ENCODE measurements at places on chromosomes 11 and 22.

DNA sequence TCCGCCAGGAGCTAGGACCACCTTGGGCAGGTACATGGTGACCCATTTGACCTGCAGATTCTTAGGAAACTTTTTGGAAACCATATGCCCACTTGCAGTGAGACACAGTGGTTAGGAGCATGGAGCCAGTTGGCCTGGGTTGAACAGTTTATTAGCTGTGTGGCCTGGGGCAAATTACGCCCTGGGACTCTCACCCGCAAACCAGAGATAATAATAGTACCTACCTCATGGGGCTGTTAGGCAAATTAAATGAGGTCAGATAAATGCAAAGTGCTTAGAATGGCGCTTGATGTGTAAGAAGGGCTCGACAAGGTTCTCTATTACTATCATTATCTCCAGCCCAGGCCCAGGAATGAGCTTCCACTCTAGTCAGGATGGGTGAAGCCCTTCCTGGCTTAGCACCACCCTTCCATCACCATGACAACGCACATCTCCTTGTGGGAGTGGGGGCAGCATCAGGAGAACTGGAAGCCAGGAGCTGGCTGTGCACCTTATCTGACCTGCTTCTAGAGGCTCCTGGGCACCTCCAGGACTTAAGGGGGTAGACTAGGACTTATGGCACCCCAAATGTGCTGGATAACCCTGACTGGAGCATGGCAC is 5.1 kb downstream of the SYT12 start:
- DNase-seq, result no peak

- no peak for DNase-seq
Measured at GRCh38 chr11:31687256-31687655, 123.9 kb downstream of the PAX6 start.

GRCh38 chr11:72041364-72042063 is 38.8 kb downstream of the NUMA1 start:
- peak; percentile 32 for DNase-seq

- no peak for DNase-seq
Measured at GRCh38 chr11:102846292-102846691, 2.9 kb upstream of the MMP3 start.

DNA sequence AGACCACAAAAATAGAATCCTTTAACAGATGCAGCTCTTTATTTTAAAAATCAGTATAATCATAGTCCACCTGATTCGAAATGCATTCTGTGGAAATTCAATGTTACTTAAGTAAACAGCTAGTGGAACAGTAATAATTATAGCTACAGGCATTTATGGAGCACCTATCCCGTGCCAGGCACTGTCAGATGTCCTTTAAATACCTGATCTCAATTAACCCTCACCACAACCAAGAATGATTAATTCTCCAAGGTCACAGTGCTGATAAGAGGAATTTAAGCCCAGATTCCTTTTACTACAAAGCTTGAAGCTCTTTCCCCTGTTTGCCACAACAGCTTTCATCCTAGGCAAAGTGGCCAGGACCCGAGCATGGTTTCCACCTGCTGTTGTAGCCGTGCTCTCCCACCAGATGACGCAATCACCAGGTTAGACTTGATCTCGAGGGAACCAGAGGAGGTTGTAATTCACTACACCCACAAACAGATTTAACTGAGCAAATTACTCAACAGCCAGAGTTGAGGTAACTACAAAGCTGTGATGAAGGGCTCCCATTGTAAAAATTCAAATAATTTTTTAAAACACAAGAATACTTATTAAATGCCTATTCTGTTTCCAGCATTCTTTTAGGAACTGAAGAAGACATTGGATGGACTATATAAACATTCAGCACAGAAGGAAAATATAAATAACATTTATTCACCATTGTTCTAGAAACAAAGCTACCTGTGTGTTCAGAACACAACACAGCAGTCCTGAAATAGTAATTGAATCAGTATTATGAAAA is 10.3 kb downstream of the PRDM10 start:
- peak; percentile 52 for DNase-seq

- no peak for DNase-seq
Measured at GRCh38 chr11:65055538-65055937, 2.8 kb downstream of the NAALADL1 start.

DNA sequence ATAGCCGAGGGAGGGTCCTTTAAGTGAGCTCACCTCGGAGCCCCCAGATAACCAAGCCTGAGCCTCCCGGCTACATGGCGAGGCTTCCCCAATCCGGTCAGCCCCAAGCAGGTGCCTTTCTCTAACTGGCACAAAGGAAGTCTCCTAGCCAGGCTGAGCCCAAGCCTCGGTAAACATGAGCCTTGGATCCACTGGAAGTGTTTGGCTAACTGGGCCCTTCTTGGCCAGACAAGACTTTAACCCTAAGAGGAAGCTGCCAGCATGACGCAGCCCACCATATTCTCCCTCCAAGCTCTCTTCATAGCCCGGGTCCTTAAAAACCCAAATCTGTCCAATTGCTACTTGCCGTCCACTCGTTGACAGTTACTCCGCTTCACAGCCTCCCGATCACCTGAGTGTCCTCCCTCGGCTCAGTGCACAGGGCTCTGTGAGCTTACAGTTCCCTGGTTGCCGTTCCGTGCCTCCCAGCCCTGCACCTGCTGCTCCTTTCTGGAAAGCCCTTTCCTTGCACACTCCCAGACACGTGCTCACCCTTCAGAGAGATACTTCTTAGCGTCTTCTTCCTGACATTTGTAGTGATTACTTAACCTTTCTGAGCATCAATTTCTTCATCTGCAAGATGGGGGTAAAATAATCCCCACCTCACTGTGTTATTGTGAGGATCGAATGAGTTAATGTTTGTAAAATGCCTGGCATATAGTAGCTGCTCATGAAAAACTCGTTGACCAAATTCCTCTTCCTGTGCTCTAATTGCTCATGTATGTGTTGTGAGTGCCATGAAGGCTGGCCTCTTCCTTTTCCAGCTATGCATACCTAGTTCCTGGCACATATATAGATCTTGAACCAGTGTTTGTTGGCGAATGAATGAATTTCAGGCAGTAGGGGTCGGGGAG is 25.6 kb downstream of the TXN2 start:
- no peak for DNase-seq

DNA sequence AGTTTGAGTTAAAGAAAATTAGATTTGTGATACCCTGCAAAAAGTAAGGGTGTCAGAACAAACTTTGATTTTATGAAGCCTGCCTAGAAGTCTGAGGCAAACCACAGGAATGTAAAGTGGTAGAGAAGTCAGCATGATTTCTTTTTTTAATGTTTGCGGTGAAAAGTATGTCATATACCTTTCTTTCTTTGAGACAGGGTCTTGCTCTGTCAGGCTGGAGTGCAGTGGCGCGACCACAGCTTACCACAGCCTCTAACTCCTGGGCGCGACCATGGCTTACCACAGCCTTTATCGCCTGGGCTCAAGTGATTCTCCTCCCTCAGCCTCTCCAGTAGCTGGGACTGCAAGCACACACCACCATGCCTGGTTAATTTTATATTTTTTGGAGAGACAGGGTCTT is 4.7 kb downstream of the API5 start:
- DNase-seq, result no peak

DNA sequence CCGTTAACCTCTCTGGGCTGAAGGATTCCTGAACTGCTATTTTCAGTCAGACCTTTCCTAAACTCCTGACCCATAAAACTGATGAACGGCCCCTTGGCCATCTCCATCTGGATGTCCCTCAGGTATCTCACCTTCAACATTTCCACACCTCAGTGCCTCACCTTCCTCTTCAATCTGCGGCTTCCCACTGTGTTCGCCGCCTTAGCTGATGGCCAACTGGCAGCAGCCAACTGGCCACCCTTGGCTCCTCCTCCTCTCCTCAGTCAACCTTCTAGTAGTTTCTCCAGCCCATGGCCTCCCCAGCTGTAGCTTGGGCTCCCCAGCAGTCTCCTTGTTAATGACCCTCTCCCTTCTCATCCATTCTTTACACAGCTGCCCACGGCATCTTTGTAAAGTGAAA is 55.0 kb upstream of the PHOX2A start:
- no peak for DNase-seq

DNA sequence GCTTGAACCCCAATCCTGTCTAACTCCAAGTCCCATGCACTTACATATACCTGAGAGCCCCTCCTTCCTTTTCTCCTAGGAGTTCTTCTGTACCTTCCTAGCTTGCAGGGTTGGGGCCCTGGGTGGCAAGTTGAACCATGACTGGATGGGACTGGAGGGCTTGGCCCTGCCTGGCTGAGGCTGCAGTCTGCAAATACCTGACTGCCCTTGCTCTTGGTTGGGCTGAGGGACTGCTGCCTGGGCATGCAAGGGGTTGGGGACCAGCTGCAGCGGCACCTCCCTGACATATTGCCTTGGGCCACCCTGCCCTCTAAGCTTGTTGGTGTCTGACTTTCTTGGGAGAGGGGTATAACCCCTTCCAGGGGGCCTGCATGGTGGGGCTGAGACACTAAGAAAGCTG is 9.8 kb upstream of the SLC39A13 start:
- DNase-seq, result no peak

- no peak for DNase-seq
Measured at GRCh38 chr11:13902523-13902922, 60.0 kb upstream of the SPON1 start.

DNA sequence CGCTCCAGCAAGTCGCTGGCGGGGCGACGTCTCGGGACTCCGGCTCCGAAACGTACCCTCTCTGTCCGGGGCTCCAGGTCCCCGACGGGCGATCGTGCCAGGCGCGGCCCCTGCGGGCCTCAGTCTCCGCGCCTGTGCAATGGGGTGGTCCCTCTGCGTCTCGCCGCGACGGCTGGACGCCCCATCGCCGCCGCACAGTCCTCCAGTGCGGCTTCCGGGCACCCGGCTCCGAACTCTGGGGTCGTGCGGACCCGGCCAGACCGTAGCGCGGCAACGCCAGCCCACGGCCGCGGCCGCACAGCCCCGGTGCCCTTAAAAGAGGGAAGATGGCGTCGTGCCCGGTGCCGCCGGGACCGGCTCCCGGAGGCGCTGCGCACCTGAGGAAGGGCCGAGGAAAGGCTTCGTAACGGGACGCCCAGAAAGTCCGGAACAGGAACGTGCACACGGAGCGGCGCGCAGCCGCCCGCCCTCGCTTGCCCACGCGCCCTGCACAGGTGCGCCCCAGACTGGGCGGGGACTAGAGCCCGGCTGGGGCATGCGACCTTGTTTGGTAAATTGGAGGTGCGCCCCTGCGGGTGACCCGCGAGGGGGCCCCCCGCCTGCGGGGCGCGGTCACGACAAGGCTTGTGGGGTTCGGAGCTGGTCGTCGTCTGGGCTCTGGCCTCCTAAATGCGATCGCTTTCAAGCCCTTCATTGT is 525 bp downstream of the BIK start:
- peak; percentile 45 for DNase-seq

- no peak for DNase-seq
Measured at GRCh38 chr11:2553886-2554285, 109.1 kb downstream of the KCNQ1 start.

- DNase-seq, result no peak
Measured at GRCh38 chr11:46107780-46108179, 13.5 kb downstream of the PHF21A start.

DNA sequence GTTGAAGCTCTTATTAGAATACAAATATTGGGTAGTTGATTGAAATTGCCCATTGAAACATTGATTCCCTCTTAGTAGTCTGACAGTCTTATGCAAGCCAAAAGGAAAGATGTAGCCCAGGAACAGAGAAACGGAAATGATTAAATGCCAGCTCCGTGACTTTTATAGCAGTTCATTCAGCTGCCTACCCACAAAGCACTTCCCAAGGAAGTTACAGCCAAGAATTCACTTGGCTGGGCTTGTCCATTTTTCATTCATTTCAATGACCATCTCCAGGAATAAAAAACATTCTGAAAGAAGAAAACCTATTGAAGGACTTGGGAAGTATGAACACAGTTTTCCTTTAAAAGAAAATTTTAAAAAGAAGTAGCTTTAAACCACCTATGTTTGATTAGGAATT is 62.0 kb downstream of the NCAM1 start:
- DNase-seq, result no peak

DNA sequence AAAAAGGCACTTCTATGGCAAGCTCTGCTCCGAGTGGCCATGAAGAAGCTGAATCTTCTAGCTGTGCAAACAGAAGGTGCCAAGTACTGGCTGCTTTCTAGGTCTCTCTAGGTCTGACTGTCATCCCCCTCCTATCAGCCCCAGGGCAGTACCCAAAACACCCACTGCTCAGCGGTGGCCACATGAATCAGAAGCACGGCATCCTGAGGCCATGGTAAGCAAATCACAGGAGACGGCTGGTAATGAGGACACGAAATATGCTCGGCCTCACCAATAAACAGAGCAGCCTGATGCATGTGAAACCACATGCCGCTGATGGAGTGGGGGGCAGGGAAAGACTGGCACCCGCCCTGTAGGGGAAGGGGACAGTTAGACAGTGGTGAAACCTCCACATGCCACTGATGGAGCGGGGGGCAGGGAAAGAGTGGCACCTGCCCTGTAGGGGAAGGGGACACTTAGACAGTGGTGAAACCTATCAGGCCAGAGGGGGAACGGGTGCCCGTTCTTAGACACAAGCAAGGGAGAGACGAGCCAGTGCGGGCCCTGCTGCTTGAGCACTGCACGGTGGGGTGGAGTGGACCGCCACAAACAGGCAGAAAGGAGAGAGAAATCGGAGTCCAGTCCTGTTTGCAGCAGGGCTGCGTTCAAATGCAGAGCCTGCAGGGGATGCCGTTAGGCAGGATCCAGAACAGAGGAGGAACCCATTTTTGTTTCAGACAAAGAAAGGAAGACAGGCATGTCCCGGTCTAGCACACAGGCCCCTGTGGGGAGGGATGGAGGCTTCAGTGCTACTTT is 29.9 kb upstream of the MOB2 start:
- no peak for DNase-seq
